NCI-H2081 treated with DMSO at 0.1 percent for 48 hours (cell line): ENCODE measurements at places on chromosomes 13 and 19.

GRCh38 chr13:29883941-29884518 is 33.6 kb upstream of the UBL3 start:
- DNase-seq, result no peak

GRCh38 chr13:71770710-71771109 is 96.3 kb downstream of the DACH1 start:
- DNase-seq, result no peak

GRCh38 chr13:21670883-21671619 is at the start of gene FGF9:
FGF9 (plus strand) TSS chr13:21671073; CDS start chr13:21671913, 840 bp downstream.
- peak; percentile 46 for DNase-seq

GRCh38 chr13:31105020-31105795 is 56.5 kb downstream of the HSPH1 start:
- DNase-seq, result no peak
